ENCODE measurements at places on chromosomes 1 and 21. TPM values are rescaled to one million over a fixed set of nuclear protein-coding genes. Genes with fewer than 3 reads are reported as not detected.

Gene DENND2C
- 2.1 TPM for total RNA-seq

GRCh38 chr1:29551123-29551936, 315.0 kb downstream of the PTPRU start:
- DNase-seq, result no peak

- DNase-seq, result no peak
Measured at GRCh38 chr21:18354947-18355346, 48.6 kb downstream of the TMPRSS15 start.

DNA sequence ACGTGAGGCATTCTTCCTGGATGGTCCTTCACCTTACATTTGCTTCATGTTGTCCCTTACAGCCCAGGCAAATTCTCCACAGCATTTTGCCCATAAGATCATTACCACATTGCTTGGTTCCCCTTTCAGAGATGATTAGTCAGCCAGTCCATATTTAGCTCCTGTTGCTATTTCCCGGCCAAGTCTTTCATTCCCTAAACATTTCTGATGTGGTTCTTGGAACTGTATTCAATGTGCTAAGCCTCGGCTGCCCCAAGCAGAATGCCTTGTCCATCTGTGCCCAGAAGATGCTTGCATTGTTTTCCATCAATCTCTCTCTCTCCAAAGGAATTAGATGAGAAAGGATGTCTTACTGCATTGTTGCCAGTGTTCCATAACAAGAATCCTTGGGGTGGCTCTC, 420.9 kb upstream of the CAMK1G start:
- no peak for DNase-seq

DNA sequence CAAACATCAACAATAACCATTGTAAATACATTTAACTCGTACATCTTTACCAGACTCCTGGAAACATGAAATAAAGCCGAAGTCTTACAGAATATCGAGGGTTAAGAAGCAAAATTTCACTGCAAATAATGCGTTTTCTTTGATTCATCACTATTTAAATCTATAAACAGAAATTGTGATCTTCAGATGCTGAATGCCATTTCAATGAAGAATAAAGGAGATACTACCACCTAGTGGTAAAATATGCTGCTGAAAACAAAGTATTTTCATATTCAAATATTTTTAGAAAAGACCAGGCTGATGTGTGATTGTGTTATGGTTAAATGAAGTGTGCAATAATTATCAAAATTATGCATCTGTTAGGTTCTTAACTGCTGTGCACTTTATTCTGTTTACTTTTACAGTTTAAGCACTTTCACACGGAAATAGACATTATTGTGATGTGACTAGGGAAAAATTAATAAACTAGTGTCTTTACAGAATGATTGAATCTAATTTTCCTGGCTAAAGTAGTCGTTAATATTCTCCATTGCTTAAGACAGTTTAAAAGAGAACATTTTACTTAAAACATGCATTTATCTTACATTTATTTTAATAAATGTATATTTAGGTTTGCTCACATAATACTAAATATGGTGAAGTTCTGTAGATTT, 1093.1 kb downstream of the MRPL39 start:
- DNase-seq, result no peak

- DNase-seq, result no peak
Measured at GRCh38 chr1:162222730-162223129, 153.2 kb downstream of the NOS1AP start.

DNA sequence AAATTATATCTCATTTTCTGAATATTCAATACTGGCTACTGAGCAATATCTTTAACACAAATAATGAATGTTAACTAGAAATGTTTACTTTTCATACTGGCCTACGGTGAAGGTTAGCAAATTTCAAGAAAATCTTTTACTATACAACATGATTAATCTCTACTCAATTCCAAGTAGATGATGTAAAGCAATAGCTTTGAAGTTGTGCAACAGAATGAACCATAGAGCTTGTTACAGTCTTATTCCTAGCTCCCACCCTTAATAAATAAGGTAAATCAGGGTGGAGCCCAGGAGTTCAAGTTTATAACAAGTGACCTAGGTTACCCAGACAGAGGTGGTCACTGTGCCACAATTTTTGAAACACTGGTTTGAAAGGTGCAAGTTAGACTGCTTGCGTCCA, 1678.1 kb downstream of the KCNT2 start:
- DNase-seq, result no peak

GRCh38 chr1:54114955-54115354, 37.8 kb downstream of the CDCP2 start:
- DNase-seq, result no peak

Gene RYR2
- 0.03 TPM for total RNA-seq

Gene C2CD4D
- not detected for total RNA-seq

GRCh38 chr1:199002661-199003060, 363.8 kb downstream of the PTPRC start:
- DNase-seq, result no peak

Gene UQCRH
- 228 TPM for total RNA-seq

- DNase-seq, result no peak
Measured at GRCh38 chr21:31931644-31932469, 59.0 kb downstream of the HUNK start.

DNA sequence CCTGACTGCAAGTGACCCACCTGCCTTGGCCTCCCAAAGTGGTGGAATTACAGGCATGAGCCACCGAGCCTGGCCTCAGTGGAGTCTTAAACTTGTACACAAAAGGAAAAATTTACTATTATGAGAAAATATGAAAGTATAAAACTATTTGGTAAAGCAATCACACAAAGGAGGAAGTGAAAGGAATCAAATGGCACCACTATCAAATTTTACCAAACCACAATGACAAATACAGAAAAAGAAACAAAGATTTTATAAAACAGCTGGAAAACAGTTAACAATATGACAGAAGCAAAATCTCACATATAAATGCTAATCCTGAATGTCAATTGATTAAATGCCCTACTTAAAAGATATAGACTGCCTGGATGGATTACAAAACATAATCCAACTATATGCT, 42.1 kb upstream of the NEGR1 start:
- no peak for DNase-seq

- no peak for DNase-seq
Measured at GRCh38 chr1:229230893-229231753, 39.8 kb upstream of the RAB4A start.

- no peak for DNase-seq
Measured at GRCh38 chr1:77371396-77371795, 89.6 kb downstream of the AK5 start.

DNA sequence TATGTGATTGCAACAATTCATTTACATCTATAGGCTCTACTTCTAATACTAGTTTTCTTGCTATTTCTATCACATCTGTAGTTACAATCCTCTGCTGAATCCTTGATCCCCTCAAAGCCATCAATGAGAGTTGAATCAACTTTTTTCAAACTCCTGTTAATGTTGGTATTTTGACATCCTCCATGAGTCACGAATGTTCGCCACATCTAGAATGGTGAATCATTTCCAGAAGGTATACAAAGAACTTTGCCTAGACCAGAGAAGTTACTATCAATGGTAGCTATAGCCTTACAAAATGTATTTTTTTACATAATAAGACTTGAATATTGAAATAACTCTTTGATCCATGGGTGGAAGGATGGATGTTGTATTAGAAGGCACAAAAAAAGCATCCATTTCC, 110.0 kb downstream of the AMY1C start:
- DNase-seq, result no peak

Gene B4GALT2
- 62.8 TPM for total RNA-seq

Gene SAMD13
- 0.81 TPM for total RNA-seq

DNA sequence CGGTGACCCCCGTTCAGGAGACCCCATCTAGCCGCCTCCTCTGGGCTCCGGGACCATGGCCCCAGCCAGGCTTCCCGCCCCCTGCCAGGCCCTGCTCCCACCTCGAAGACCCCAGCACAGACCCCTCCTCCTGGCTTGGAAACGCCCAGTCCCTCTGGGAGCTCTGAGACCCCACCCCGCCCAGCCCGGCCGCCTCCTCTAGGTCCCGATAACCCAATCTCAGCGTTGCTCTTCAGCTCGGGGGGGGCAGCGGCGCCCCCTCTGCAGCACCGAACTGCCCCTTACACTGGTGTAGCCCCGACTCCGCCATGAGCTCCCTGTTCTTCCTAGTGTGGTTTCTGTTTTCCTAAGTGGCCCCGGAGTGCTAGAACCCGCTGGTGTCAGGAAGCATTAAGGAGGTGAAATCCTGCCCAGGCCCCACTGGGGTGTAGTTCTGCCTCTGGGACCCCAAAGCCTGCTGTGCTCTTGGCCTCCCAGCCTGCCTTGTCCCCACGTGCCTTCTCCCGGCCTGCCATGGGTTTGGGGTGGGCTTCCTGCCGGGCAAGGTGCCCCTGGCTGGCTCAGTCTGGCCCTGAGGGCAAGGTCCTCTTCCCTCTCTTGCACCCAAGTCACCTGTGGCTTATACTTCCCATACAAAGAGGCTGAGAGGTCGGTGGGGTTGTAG, 10.7 kb upstream of the MMEL1 start:
- no peak for DNase-seq

DNA sequence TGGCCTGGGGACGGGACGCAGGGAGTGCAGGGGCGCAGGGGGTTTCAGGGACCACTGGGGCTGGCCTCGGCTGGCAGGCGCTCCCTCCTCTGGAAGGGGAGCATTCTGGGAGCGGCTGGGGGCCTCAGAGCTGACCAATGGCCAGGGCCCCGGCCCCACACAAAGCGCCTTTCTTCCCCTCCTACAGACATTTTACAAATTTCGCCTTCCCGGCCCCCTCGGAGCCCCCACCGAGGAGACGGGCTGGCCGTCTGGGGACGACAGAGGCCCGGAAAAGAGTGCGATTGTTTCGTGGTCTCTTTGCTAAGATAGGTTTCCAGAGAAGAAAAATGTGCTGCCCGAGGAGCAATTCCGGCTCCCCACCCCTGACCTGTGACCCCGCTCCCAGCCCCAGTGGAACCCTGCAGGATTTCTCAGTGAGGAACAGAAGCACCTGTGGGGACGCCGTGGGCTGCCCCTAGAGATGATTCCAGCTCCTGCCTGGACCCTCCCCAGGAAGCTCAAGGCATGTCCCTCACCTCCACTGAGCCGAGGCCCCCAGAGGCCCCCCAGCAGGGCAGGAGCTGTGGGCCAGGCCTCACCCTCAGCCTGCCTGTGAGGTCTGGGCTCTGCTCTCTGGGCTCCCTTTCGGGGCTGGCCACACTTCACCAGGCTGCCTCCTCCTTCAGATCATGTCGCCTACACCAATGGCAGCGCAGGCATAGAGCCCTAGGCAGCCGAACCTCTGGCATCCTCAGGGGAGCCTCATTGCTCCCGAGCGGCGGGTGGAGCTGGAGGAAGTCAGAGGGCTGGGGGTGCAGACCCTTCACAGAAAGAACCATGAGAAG, 15.0 kb upstream of the PLEKHG5 start:
- no peak for DNase-seq

Gene GJA9
- not detected for total RNA-seq

GRCh38 chr1:74392840-74393239, 119.6 kb downstream of the LRRC53 start:
- DNase-seq, result no peak

DNA sequence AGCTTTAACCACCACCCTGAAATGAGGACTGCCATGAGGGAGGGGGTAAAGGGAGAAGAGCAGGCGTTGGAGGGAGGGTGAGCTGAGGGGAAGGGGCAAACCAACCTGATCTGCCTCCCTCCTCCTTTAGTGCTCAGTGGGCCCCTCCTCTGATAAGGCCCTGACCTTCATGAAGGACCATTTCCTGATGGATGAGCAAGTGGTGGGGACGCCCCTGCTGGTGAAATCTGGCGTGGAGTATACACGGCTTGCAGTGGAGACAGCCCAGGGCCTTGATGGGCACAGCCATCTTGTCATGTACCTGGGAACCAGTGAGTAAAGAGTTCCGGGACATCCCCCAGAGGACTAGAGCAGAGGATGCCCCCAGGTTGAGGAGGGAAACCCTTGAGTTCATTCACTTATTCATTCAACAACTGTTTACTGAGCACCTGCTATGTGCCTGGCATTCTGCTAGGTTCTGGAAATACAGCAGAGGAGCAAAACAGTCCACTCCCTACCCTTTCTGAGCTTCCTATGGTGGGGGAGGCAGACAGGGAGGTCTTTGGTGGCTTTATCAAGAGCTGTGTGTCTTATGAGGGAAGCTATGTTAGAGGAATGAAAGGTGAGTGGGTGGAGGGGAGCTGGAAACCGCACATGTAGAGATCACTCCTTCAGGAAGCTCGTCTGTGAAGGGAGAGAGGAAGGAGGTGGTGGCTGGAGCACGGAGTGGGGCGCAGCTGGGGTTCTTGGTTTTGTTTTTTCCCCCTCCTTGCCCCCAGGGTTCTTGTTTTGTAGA, 19.5 kb downstream of the SEMA4A start:
- no peak for DNase-seq

- no peak for DNase-seq
Measured at GRCh38 chr21:26224366-26224765, 53.8 kb upstream of the APP start.

- DNase-seq, result no peak
Measured at GRCh38 chr1:212291505-212292134, 6.4 kb downstream of the PPP2R5A start.

DNA sequence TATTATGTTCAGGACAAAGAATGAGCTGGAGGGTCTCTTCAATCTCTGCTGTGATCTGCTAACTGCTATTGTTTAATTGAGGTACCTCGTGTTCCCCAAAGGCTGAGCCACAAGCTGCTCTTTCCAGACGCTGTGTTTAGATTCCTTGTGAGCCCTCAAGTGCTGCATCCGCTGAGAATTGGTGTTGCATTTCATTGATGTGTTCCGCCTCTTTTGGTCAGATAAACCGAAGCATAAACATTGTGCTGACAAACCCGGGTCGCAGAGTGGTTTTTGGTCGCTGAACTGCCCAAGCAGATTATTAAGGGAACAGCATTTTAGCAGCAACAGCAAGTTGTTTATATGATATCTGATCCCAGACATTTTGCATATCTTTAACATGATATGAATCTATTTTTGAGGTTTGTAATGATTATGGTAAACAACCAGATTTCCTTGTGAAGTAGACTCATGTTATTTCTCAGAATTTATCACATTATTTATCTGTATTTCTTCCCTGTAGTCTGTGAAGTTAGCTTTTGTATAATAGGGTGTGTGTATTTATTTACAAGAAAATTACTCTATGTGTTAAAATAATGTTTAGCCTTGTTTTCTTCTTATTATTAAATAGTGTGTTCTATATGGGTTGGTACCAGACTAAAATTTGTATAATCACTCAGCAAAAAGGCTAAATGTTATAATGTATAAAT, 217.2 kb upstream of the C1orf105 start:
- DNase-seq, result no peak

- DNase-seq, result no peak
Measured at GRCh38 chr1:19974822-19975416, 4.5 kb downstream of the PLA2G2A start.
